ENCODE measurements at places on chromosomes 13 and 19. TPM values are rescaled to one million over a fixed set of nuclear protein-coding genes. Genes with fewer than 3 reads are reported as not detected.

- DNase-seq: no peak
Observed at GRCh38 chr19:30648866-30649862, 277.0 kb downstream of the ZNF536 start.

GRCh38 chr19:17358395-17358794 lies 18.7 kb downstream of the PLVAP start:
- no peak for DNase-seq

- DNase-seq: no peak
Observed at GRCh38 chr13:98834254-98834960, 81.9 kb upstream of the SLC15A1 start.

- DNase-seq: no peak
Observed at GRCh38 chr19:4055209-4055552, 11.5 kb downstream of the ZBTB7A start.

DNA sequence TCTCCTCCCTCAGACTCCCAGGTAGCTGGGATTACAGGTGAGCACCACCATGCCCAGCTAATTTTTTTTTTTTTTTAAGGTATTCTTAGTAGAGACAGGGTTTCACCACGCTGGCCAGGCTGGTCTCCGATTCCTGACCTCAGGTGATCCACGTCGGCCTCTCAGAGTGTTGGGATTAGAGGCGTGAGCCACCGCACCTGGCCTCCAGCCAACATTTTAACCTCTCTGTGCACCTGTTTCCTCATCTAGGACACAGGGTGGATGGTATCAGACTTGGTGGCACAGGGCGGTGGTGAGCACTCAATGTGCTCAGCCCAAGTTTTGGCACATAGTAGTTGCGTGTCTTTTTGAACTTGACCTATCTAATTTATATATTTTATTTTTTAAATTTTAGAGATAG lies 12.5 kb downstream of the APBA3 start:
- DNase-seq: no peak

GRCh38 chr13:21055511-21056045 lies 5.8 kb downstream of the LATS2 start:
- no peak for DNase-seq

Gene SHISA7
- total RNA-seq: not detected

DNA sequence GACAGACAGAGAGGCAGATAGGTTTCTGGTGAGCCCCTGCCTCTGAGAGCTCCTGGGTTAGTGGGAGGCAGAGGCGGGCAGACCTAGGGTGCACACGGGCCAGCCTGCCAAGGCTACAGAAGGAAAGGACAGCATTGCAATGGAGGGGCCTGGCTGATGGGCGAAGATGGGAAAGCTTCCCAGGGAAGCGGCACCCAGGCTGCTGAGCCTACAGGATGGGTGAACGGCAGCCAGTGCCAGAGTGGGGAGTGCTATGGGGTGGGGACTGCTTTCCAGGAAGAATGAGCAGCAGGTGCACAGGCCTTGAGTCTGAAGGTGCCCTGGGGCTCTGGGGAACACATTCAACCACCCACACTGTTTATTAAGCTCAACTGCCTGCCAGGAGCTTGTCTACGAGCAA lies 702 bp upstream of the MAG start:
- DNase-seq: no peak

Gene NLRP5
- total RNA-seq: not detected

- DNase-seq: no peak
Observed at GRCh38 chr19:21823224-21823623, 12.8 kb downstream of the ZNF43 start.

- DNase-seq: no peak
Observed at GRCh38 chr13:99548448-99548847, 47.2 kb downstream of the TM9SF2 start.

Gene CNN1
- total RNA-seq: not detected

DNA sequence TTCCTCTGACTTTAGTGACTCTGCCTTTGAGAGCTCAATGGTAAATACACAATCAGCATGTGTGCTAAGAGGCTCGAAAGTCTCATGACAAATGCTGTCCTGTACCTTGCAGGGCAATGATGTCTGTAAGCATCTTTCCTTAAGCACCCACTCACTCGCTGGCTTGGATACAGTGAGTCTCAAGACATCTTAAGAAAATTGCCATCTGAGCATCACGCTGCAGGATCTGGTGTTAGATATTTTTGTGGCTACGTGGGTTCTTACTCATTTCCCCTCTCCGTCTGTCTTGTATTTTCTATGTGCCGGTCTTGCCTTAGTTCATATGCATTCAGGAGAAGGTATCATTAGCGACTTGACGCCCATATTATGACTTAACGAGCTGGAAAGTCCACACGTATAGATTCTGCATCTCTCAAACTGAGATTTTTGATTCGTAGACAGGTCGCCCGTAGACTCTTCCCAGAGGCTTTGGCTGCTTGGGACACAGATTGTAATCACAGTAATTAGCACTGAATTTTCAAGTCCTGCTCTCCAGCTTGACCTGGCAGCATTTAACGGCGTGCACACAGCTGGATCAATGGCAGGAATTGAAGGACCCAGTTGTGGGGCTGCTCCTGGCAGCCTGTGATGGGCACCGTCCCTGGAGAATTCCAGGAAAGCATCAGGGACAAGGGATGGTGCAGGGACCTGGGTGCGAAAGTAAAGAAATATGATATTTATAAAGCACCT lies 231.2 kb downstream of the ZIC5 start:
- DNase-seq: no peak

DNA sequence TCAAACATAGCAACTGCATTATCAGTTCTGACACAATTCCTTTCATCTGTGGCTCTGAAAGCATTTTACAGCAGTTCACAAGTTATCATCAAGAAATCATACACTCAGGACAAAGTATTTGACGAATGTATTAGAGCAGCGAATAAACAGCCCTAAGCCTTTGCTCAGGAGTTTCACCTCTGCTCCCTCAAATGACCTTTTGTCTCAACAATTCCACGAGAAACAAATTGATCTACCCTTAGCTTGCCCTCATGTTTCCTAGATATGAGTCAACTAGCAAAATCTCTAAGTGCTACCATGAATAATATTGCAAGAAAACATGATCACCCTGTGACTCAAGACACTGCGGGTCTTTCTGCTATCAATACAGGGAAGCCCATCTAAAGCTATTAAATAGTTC lies 396.1 kb downstream of the EFNB2 start:
- no peak for DNase-seq

GRCh38 chr13:26557051-26557392 lies 461 bp upstream of the WASF3 start:
- DNase-seq: no peak

Gene MUC16
- not detected for total RNA-seq

DNA sequence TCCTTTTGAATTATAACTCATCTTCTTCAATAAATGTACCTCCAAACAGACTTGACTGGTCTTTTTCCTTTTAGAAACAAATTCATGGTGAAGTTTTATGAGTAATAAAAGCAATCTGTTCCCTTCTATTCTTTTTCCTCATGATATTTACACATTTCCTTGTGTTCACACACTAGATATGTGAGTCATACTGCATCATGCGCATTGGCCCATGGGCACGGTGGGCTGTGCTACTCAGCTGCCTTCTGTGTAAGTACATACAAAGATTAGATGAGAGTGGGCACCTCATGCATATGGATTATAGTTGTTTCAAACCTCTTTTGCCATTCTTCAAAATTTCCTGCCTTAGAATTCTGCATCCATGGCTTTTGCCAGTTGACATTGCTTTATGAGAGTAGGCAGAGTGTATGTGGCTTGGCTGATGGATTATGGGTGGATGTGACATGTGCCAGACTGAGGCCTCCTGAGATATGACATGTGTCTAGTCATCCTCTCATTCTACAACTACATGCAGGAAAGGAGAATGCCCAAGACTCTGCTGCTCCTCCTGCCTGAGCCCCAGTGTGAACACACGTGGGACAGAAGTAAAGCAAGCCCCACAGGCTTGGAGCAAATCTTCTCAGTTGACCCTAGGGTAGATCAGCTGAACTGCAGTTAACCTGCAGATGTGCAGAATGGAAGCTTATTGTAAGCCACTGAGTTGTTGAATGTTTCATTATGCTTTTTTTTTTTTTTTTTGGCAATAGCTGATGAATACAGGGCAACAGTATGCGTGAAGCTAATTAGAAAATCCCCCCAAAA lies 109.9 kb downstream of the RBM26 start:
- DNase-seq: no peak

Gene ATP4B
- total RNA-seq: not detected

Gene PRODH2
- total RNA-seq: not detected

Gene PALM
- 0.17 TPM for total RNA-seq

GRCh38 chr13:36919171-36919832 lies 736 bp downstream of the SMAD9 start:
- DNase-seq: peak; percentile 13

Gene CAPS
- total RNA-seq: 3.7 TPM

- DNase-seq: peak; percentile 61
Observed at GRCh38 chr19:50046649-50047503, 21.1 kb downstream of the ZNF473 start.

Gene PSG6
- not detected for total RNA-seq

Gene SRRM5
- total RNA-seq: 0.59 TPM

GRCh38 chr13:35787937-35788336 lies 311.4 kb upstream of the MAB21L1 start:
- DNase-seq: no peak

- DNase-seq: no peak
Observed at GRCh38 chr13:99968521-99969452, 2.8 kb downstream of the ZIC5 start.

Gene GPR18
- 2.4 TPM for total RNA-seq

DNA sequence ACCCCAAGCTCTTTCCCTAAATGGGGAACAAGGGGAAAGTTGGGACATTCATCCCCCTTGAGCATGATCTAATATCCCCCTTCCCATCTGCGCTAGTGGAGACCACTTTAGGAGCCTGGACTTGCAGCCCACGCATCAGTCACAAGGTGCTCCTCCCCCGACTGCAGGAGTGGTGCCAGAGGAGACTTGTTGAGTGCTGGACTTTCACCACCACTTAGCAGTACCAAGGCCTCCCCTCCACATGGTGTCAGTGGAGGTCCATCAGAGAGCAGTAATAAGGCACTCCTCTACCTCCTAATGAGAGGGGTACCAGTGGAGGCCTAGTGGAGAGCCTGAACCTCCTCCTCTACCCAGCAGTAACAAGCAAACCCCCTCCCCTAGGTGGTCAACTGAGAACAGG lies 22.5 kb downstream of the CAB39L start:
- peak; percentile 43 for DNase-seq

DNA sequence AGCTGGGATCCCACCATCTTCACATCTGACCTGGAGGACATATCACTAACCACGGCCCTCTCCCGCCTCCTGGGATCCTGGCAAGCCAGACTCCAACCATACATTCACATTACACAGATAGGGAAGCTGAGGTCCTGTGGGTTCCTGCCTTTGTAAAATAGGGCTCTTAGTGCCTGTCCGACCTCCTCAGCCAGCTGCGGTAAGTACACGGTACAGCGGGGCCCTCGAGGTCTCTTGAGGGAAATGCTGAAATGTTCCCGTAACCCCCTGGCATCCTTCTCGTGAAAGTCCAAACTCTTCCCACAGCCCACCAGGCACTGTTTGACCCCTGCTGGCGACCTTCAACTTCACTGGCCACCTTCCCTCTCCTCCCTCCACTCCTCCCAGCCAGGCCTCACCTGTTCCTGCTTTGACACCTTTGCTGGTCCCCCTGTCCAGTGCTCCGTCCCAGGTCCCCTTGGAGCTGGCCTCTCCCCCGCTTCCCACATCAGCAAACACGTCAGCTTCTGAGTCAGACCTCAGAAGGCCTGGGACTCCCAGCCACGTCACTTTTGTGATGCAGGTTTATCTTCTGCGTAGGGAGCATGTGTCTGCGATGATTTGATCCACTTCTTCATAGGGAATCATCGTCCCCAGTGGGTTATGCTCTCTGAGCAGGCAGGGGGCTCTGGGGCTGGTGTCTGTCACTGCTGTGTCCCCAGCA lies 8.8 kb upstream of the GNG7 start:
- DNase-seq: no peak

- no peak for DNase-seq
Observed at GRCh38 chr13:103282571-103283450, 216.6 kb upstream of the SLC10A2 start.

DNA sequence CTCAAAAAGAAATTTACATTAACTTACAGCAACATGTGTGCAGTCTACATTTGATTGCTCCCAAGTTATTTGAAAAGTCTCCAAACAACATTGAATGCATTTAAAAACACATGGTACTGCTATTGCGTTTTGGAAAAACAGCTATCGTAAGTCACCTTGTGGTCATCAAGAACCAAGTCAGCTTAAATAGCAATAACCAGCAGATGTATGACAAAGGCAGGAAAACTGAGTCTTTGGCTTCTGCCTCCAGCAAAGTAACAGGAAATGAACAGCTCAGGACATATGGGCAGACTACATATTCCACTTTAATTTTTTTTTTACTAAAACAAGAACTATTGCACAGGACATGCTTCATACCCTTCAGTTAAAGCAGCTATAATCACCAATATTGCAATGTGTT lies 580.6 kb upstream of the SPRY2 start:
- no peak for DNase-seq

DNA sequence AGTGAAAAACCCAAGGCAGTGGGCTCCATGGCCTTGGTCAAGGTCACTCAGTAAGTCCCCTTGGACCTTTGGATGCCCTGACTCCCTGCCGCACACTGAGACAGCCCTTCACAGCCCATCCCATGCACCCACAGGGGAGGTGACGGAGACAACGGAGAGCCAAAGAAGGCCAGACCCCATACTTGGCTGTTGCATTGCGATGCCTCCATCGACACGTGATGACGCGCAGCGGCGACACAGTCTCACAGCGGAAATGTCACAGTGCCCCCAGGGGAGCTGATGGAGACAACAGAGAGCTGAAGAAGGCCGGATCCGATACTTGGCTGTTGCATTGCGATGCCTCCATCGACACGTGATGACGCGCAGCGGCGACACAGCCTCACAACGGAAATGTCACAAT lies 282.4 kb downstream of the TEX29 start:
- no peak for DNase-seq

Gene ZNF98
- total RNA-seq: not detected

Gene NMRK2
- total RNA-seq: not detected

- peak; percentile 82 for DNase-seq
Observed at GRCh38 chr19:10112895-10113591, 1.6 kb downstream of the P2RY11 start.

Gene SLITRK1
- total RNA-seq: not detected

- DNase-seq: no peak
Observed at GRCh38 chr19:55096061-55096701, 20.5 kb downstream of the EPS8L1 start.

Gene SLC1A6
- total RNA-seq: not detected

DNA sequence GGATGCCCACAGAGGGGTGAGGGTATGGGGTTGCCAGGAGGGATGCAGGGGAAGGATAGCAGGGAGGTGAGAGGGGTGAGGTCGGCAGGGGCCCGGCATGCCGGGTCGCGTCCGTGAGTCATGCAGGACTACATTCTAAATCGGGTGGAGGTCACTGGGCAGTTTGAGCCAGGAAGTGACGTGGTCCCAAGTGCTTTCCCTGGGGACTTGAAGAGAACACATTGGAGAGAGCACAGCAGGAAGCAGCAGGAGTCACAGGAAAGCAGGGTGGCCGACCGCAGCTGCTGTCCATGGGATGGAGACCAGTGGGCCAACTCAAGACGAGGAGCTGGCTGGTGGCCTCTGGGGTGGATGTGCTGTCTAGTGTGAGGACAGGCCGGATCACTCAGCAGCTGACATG lies 92.0 kb upstream of the WASF3 start:
- no peak for DNase-seq

- DNase-seq: no peak
Observed at GRCh38 chr19:28117143-28117542, 1095.8 kb downstream of the UQCRFS1 start.

Data from activated CD4-positive, alpha-beta memory T cell treated with anti-CD3 and anti-CD28 coated beads for 36 hours (primary cell).